Activated CD8-positive, alpha-beta memory T cell treated with anti-CD3 and anti-CD28 coated beads for 36 hours (primary cell): ENCODE measurements at places on chromosomes 1 and 21. TPM values are rescaled to one million over a fixed set of nuclear protein-coding genes. Genes with fewer than 3 reads are reported as not detected.

TMEM200B gene
- 0.94 TPM for total RNA-seq

ZSWIM5 gene
- 0.80 TPM for total RNA-seq

CFAP107 gene
- not detected for total RNA-seq

KRTAP19-3 gene
- total RNA-seq = not detected

FBLIM1 gene
- total RNA-seq = not detected

IFI44L gene
- 1.3 TPM for total RNA-seq

SPRR2G gene
- total RNA-seq = not detected

KCNC4 gene
- 9.8 TPM for total RNA-seq

OPRD1 gene
- total RNA-seq = not detected

ZNF683 gene
- total RNA-seq = 1.6 TPM

HIVEP3 gene
- 26.3 TPM for total RNA-seq

KIAA0040 gene
- 29.2 TPM for total RNA-seq

CCDC185 gene
- not detected for total RNA-seq

HNRNPCL4 gene
- not detected for total RNA-seq

ZFP69B gene
- 4.2 TPM for total RNA-seq

MMEL1 gene
- total RNA-seq = not detected

C8A gene
- not detected for total RNA-seq

TFF2 gene
- total RNA-seq = not detected

LINGO4 gene
- 0.08 TPM for total RNA-seq

KCNN3 gene
- total RNA-seq = 0.10 TPM

PLA2G2A gene
- not detected for total RNA-seq

CCNL2 gene
- 110 TPM for total RNA-seq

CTSS gene
- 23.8 TPM for total RNA-seq

FCRL2 gene
- not detected for total RNA-seq

PIK3CD gene
- total RNA-seq = 150 TPM

FYB2 gene
- total RNA-seq = not detected

RGSL1 gene
- not detected for total RNA-seq

AGMAT gene
- 20.3 TPM for total RNA-seq

ADORA1 gene
- total RNA-seq = not detected

TNFRSF4 gene
- total RNA-seq = 154 TPM

AURKAIP1 gene
- total RNA-seq = 167 TPM
